Stimulated activated CD4-positive, alpha-beta T cell treated with anti-CD3 and anti-CD28 coated beads, Interleukin-15, amount 100 ng/mL, for 1 hour (primary cell): ENCODE measurements at places on chromosomes 2 and 18.

DNA sequence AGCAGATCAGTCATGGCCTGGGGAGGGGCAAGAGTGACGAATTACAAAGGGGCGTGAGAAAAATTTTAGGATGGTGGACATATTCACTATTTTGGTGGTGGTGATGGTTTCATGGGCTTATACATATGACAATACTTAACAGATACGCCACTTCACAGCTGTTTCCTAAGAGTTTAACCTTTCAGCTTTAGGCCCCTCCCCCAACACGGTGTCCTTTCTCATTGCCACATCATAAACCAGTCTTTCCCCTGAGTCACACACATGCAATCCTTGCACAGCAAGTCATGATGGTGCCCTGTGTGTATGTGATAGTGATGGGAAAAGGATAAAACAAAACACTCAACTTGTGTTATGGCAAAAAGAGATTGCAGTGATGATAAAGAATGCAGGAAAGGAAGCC is 47.6 kb upstream of the IL1R1 start:
- no peak for DNase-seq

DNA sequence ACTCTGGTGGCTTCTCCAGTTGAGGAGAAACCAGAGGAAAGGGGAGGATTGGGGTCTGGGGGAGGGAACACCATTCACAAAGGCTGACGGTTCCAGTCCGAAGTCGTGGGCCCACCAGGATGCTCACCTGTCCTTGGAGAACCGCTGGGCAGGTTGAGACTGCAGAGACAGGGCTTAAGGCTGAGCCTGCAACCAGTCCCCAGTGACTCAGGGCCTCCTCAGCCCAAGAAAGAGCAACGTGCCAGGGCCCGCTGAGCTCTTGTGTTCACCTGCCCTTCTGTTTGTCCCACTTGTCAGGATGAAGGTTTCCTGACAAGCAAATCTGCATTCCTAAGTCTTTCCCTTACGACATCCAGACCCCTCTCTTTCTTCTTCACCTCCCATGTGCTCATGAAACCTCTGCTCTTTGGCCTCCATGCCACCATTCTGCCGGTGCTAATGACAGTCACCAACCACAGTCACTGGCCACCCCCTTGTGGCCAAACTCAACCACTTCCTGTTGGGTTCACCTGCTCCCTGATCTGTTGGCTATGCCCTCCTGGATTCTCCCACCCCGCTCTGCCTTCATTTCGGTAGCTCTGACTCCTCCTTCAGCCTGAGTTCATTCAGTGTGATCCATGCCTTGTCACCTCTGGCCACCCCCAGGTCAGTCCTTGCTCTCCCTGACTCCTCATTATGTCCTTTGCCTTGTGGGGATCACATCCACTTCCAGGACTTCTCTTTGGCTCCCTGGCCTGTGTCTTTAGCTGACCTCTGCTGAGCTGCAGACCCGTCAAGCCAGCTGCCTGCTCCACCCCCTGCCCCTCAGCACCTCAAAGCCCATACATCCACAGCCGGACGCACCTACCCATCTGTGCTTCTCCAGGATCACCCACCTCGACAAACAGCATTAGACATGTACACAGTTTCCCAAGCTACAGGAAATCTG is 17.6 kb downstream of the EMX1 start:
- no peak for DNase-seq

DNA sequence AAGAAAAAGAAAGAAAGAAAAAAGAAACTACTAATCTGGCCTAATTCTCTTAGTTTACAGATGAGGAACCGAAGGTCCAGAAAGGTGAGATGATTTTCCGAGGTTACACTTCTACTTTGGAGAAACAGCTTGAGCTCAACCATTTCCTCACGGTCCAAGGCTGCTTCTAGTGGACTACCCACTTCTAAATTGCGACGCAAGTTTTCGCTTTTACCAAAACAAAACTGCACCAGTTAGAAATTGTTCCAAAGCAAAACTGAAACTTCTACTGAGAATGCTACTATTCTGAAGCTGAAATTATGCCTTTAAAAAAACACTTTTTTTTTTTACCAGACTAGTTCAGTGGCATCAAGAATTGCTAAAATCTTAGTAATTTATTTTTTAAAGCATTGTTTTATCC is 101.6 kb downstream of the INO80D start:
- no peak for DNase-seq

- no peak for DNase-seq
Observed at GRCh38 chr18:65363011-65363410, 387.8 kb upstream of the CDH7 start.

DNA sequence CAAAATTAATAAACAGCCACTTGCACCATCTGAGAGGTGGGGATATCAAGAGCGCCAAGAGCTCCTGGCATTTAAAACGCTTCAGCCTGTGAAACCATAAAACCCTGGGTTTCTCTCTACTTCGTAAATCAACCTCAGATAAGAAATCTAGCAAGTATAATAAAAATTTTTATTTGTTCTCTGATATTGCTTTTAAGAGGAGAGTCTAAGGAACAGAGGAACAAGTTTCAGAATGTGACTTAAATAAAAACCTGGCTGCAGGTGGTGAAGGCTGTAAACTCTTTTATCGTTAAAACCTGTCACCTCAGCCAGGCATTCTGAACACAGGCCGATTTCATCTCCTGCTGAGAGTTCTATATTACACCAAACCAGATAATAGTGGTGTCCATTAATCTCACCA is 9.9 kb downstream of the DYTN start:
- DNase-seq: no peak

DNA sequence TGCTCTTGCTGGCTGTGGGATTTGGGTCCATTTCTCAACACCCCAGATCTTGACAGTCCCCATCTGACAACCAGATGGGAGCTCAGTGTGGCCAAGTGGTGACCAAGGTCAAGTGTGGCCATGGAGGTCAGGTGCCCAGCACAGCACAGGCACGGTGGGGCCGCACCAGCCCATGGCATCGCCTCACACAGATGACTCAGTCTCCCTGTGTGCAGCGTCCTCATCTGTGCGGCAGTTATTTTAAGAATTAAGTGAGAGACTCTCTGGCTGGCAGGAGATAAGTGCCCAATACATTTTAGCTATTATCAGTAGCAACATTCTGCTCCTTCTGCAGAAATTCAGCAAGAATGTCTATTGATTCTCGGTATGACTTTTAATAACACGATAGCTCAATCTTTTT is 167.2 kb downstream of the DDX1 start:
- no peak for DNase-seq

- no peak for DNase-seq
Observed at GRCh38 chr2:45583977-45584376, 27.1 kb downstream of the SRBD1 start.

GRCh38 chr2:40367032-40367431 is 84.9 kb downstream of the SLC8A1 start:
- no peak for DNase-seq

- DNase-seq: no peak
Observed at GRCh38 chr2:10204326-10205161, 82.0 kb downstream of the RRM2 start.

DNA sequence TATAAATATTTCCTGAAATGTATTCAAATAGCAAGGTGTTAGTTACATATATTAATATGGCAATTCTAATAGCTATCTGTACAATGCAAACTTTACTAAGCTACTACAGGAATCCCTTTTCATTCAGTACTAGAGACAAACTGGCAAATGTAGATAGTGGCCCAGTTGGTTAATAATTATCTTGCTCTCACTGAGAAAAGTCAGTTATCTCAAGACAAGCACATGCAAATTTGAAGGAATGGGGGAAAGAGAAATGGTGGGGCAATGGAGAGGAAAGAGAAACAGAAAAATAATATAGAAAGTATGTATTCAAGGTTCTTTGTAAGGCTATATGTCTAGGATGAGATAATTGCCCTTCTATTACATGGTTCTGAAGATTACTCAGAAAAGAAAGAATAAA is 280.0 kb downstream of the FIGN start:
- no peak for DNase-seq

GRCh38 chr2:31675485-31675901 is 94.8 kb upstream of the SRD5A2 start:
- DNase-seq: no peak

GRCh38 chr18:63410792-63411191 is 11.5 kb downstream of the VPS4B start:
- no peak for DNase-seq
